ENCODE measurements at places on chromosomes 13 and 19.

- no peak for DNase-seq
- H3K4me1 ChIP-seq, result peaks cover 1% of the 10 kb centered on the region
- no peaks in the 10 kb centered on the region for H3K27me3 ChIP-seq
- no peak overlapping the region for H3K27ac ChIP-seq
Measured at GRCh38 chr13:22079961-22080360, 409.1 kb downstream of the FGF9 start.

GRCh38 chr13:109509154-109509900 lies 277.1 kb downstream of the IRS2 start:
- H3K4me3 ChIP-seq, result no peak overlapping the region
- H3K4me1 ChIP-seq, result no peaks in the 10 kb centered on the region
- H3K27ac ChIP-seq, result no peak overlapping the region
- no peaks in the 10 kb centered on the region for H3K27me3 ChIP-seq

GRCh38 chr13:111166882-111167675 lies 52.0 kb downstream of the ARHGEF7 start:
- no peak overlapping the region for H3K4me3 ChIP-seq
- DNase-seq, result no peak
- peaks cover 40% of the 10 kb centered on the region for H3K36me3 ChIP-seq
- no peak overlapping the region for H3K27ac ChIP-seq
- H3K4me1 ChIP-seq, result peaks cover 9% of the 10 kb centered on the region

- no peaks in the 10 kb centered on the region for H3K4me1 ChIP-seq
- no peak overlapping the region for H3K4me3 ChIP-seq
- DNase-seq, result peak; percentile 47
- no peaks in the 10 kb centered on the region for H3K36me3 ChIP-seq
- no peak overlapping the region for H3K27ac ChIP-seq
- peaks cover 17% of the 10 kb centered on the region for H3K27me3 ChIP-seq
Measured at GRCh38 chr13:29402166-29402636, 193.3 kb downstream of the SLC7A1 start.

GRCh38 chr13:38024431-38024830 lies 154.9 kb upstream of the TRPC4 start:
- H3K27ac ChIP-seq, result no peak overlapping the region
- no peak overlapping the region for H3K4me3 ChIP-seq
- no peaks in the 10 kb centered on the region for H3K4me1 ChIP-seq
- no peaks in the 10 kb centered on the region for H3K36me3 ChIP-seq
- DNase-seq, result no peak

DNA sequence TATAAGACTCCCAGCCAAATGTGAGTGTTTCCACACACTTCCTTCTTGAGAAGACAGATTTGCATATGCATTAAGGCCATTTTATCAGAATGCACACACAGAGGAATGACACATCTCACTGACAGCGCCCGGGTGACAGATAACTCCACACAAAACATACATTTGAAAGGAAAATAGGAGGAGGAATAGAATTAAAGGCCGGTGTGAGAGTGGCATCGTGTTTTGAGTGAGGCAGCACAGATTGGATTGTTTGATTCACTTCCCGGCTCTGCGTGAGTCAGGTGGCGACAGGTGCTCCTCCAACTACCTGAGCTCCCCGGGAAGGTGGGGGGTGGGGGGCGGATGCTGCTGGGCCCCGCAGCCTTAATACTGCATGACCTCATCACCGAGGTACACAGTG lies 429.0 kb downstream of the TSHZ3 start:
- H3K27ac ChIP-seq, result no peak overlapping the region
- no peak for DNase-seq
- no peaks in the 10 kb centered on the region for H3K27me3 ChIP-seq
- H3K4me3 ChIP-seq, result no peak overlapping the region
- H3K4me1 ChIP-seq, result no peaks in the 10 kb centered on the region
- H3K36me3 ChIP-seq, result no peaks in the 10 kb centered on the region

GRCh38 chr19:15276620-15277215 lies 44.5 kb upstream of the EPHX3 start:
- DNase-seq, result no peak
- H3K27me3 ChIP-seq, result no peaks in the 10 kb centered on the region

DNA sequence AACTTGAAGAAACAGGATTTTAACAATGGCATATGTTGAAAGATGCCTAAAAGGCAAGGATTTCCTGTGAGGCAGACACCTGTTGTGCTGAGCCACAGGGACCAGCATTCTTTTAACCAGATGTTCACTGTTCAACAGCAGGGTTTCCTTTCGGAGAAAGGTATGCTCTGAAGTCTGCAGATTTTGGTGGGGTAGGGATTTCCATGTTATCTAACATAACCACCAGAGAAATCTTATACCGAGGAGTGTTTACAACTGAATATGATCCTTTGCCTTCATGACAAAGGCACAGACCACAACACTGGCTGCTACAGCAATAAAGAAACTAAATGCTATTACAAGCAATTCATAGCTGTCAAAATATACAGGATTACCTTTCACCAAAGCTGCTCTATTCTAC lies 48.1 kb downstream of the MPHOSPH8 start:
- no peak overlapping the region for H3K4me3 ChIP-seq
- peaks cover 6% of the 10 kb centered on the region for H3K4me1 ChIP-seq
- DNase-seq, result no peak
- peaks cover 16% of the 10 kb centered on the region for H3K36me3 ChIP-seq

DNA sequence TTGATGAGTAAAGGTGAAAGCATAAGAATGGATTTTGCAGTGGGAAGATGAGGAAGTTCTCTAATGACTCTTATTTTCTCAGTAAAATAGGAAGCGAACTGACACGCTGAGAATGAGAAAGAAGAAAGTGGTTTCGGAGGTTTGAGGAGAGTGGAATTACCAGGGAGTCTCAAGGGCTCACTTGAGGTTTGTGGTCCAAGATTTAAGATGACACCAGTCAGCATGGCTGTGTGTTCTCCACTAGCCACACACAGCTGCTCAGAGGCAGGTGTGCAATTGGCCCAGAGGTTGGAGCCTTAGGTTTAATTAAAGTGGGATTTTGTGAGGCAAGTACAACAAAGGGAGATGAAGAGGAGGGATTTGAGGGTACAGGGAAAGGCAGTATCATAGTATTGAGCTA lies 99.6 kb upstream of the NBEA start:
- no peak overlapping the region for H3K4me3 ChIP-seq
- H3K27me3 ChIP-seq, result no peaks in the 10 kb centered on the region
- no peaks in the 10 kb centered on the region for H3K36me3 ChIP-seq
- H3K27ac ChIP-seq, result no peak overlapping the region

GRCh38 chr13:66180836-66181235 lies 1049.3 kb downstream of the PCDH9 start:
- H3K27ac ChIP-seq, result no peak overlapping the region
- H3K27me3 ChIP-seq, result no peaks in the 10 kb centered on the region
- no peak overlapping the region for H3K4me3 ChIP-seq
- H3K4me1 ChIP-seq, result no peaks in the 10 kb centered on the region

- H3K27ac ChIP-seq, result no peak overlapping the region
- DNase-seq, result no peak
- H3K4me1 ChIP-seq, result peaks cover 4% of the 10 kb centered on the region
Measured at GRCh38 chr13:99371956-99372355, 64.8 kb upstream of the GPR183 start.

DNA sequence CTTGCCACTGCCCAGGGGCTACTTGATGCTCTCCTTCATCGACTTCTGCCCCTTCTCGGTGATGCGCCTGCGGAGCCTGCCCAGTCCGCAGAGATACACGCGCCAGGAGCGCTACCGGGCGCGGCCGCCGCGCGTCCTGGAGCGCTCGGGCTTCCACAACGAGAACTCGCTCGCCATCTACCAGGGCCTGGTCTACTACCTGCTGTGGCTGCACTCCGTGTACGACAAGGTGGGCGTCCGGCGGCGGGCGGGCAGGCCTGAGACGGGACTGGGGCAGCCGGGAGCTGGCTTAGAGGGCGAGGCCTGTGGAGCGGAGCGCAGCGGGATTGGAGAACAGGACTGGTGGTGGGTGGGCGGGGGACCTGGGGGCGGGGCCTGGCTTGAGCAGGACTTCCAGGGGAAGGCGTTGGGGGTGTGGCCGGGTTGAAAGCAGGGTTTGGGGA lies 12.7 kb upstream of the PSMD8 start:
- peaks cover 13% of the 10 kb centered on the region for H3K4me1 ChIP-seq
- peak overlapping the region; percentile 73 for H3K4me3 ChIP-seq
- H3K36me3 ChIP-seq, result no peaks in the 10 kb centered on the region
- peaks cover 38% of the 10 kb centered on the region for H3K27me3 ChIP-seq

- H3K27me3 ChIP-seq, result no peaks in the 10 kb centered on the region
- H3K27ac ChIP-seq, result no peak overlapping the region
- H3K4me1 ChIP-seq, result no peaks in the 10 kb centered on the region
- no peak for DNase-seq
- H3K36me3 ChIP-seq, result no peaks in the 10 kb centered on the region
Measured at GRCh38 chr19:27846944-27847343, 1366.0 kb downstream of the UQCRFS1 start.

GRCh38 chr19:29819986-29820385 lies 8.2 kb downstream of the CCNE1 start:
- H3K4me1 ChIP-seq, result no peaks in the 10 kb centered on the region
- no peak for DNase-seq
- H3K27ac ChIP-seq, result no peak overlapping the region
- H3K36me3 ChIP-seq, result peaks cover 33% of the 10 kb centered on the region

- DNase-seq, result no peak
- no peak overlapping the region for H3K27ac ChIP-seq
- H3K4me3 ChIP-seq, result no peak overlapping the region
Measured at GRCh38 chr13:73189776-73190175, 131.0 kb downstream of the KLF5 start.

DNA sequence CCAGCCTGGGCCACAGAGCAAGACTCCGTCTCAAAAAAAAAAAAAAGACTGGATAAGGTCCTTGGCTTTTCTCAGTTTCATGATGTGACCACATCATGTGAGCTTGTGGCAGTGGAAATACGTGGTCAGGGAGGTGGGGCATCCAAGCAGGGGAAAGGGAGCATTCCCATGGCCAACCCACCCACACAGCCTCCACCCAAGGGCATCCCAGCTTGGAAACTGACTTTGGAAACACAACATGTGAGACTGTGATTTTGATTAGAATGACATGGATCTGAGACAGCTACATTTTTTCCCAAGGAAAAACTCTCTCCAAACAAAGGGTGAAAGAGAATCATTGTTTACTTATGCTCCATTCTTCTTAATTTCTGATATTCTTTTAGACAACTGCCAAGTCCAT lies 405.0 kb upstream of the ZNF507 start:
- no peak for DNase-seq
- no peaks in the 10 kb centered on the region for H3K36me3 ChIP-seq

DNA sequence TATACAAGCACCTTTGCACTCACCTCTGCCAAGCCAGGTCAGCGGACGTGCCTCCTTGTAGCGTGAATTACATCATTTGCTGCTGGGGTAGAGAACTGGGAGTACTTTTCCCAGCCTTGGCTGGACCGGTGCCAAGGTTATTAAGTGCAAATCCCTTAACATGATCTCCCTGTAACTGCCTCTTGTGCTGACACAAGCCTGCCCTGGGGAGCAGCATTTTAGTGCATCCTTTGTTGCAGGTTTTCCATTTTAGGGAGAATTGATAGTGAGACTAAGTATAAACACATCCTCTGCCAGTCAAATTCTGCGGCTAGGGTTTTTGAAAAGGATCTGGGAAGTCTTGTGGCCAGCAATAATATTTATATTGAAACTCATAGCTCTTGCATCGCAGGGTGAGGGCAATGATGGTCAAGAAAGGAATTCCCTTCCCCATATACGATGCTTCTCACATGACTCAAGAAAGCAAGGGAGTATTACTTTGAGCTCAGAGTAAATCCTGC lies 32.7 kb upstream of the DCLK1 start:
- no peak overlapping the region for H3K27ac ChIP-seq
- no peak overlapping the region for H3K4me3 ChIP-seq
- no peaks in the 10 kb centered on the region for H3K36me3 ChIP-seq
- no peaks in the 10 kb centered on the region for H3K27me3 ChIP-seq

DNA sequence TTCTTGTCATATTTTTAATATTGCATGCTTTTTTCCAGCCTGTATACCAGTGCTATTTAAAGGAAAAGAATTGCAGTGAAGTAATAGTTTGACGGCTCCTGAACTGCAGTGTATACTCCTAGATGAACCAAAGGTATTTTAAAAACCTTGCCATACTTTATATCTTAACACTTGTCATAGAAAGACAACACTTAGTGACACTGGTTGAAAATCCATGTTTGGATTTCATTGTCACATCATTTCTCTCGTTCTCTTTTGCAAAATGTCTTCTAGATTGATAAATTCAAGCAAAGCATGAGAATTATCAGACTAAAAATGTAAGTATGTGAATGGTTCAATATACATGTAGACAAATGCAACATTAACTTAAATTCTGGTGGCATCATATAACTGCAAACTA lies 1293.9 kb downstream of the PCDH9 start:
- H3K27ac ChIP-seq, result no peak overlapping the region
- no peaks in the 10 kb centered on the region for H3K36me3 ChIP-seq
- DNase-seq, result no peak
- H3K4me3 ChIP-seq, result no peak overlapping the region

- peak overlapping the region; percentile 94 for H3K4me3 ChIP-seq
- no peak overlapping the region for H3K27ac ChIP-seq
- peak; percentile 67 for DNase-seq
- peaks cover 56% of the 10 kb centered on the region for H3K36me3 ChIP-seq
- H3K27me3 ChIP-seq, result no peaks in the 10 kb centered on the region
Measured at GRCh38 chr19:10817291-10818038, 18.5 kb downstream of the TMED1 start.

DNA sequence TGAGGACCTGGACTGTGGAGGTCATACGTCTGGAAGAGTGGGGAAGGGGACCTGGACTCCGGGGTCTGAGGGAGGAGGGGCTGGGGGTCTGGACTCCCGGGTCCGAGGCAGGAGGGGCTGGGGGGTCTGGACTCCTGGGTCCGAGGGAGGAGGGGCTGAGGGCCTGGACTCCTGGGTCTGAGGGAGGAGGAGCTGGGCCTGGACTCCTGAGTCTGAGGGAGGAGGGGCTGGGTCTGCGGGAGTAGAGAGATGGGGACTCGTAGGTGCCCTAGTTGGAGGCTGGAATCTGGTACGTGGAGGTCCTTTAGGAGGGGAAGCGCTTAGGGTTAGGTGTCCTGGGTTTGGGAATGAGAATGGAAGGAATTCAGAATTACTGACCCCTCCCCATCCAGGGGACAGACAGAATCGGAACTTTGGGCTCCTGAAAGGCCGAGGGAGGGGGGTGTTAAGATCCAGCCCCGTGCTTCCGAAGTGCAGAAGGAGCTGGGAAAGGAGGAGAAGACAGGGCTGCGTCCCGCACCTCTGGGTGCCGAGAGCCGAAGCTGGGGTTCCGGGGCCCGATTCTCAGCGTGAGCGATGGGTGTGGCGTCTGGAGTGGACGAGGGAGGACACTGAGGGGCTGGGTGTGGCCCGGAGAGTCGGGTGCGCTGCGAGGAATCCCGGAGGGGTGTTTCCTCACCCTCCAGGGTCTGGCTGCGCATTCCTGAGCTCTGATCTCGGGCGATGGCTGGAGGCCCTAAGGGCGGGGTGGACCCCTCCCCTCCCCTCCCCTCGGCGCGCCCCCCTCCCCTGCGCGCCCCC lies 608 bp downstream of the MYADM start:
- peaks cover 20% of the 10 kb centered on the region for H3K4me1 ChIP-seq
- peak overlapping the region; percentile 59 for H3K27ac ChIP-seq
- peaks cover 8% of the 10 kb centered on the region for H3K36me3 ChIP-seq
- H3K4me3 ChIP-seq, result peak overlapping the region; percentile 73
- no peaks in the 10 kb centered on the region for H3K27me3 ChIP-seq
- peak; percentile 76 for DNase-seq

Measured in mesenchymal stem cell (in vitro differentiated cells and primary cell).